ENCODE measurements at places on chromosomes 16 and 17. TPM values are rescaled to one million over a fixed set of nuclear protein-coding genes. Genes with fewer than 3 reads are reported as not detected.

Gene MYADML2
- not detected for total RNA-seq

Gene KRTAP9-4
- not detected for total RNA-seq

Gene CHAD
- not detected for total RNA-seq

Gene EIF5A
- total RNA-seq: 1,672 TPM

Gene ZNF597
- total RNA-seq: 1.0 TPM

Gene CA5A
- total RNA-seq: not detected

Gene TBC1D3G
- total RNA-seq: not detected

Gene MYL4
- total RNA-seq: 0.21 TPM

Gene JPH3
- total RNA-seq: 1.6 TPM

Measured in A549 treated with AZD2906 at 1 μM for 4 hours (cell line).